Stimulated activated CD8-positive, alpha-beta memory T cell treated with anti-CD3 and anti-CD28 coated beads, Interleukin-7, amount 100 ng/mL, for 48 hours (primary cell): ENCODE measurements at places on chromosomes 1 and 21.

DNA sequence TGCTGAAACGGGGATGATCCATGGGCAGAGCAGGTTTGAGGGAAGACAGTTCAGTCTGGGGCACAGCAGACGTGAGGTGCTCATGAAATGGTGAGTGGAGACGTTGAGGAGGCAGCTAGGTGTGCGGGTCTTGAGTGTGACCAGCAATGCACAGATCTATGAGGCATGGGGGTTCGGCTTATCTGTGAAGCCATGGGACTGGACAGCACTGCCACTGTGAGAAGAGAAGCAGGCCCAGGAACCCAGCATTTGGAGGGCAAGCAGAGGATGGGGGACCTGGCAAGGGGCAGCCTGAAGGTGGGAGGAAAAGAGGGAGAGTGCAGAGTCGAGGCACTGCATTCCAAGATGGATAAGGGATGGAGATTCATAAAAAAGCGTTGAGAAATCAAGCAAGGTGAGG, 8.0 kb downstream of the CSF1 start:
- no peak for DNase-seq

DNA sequence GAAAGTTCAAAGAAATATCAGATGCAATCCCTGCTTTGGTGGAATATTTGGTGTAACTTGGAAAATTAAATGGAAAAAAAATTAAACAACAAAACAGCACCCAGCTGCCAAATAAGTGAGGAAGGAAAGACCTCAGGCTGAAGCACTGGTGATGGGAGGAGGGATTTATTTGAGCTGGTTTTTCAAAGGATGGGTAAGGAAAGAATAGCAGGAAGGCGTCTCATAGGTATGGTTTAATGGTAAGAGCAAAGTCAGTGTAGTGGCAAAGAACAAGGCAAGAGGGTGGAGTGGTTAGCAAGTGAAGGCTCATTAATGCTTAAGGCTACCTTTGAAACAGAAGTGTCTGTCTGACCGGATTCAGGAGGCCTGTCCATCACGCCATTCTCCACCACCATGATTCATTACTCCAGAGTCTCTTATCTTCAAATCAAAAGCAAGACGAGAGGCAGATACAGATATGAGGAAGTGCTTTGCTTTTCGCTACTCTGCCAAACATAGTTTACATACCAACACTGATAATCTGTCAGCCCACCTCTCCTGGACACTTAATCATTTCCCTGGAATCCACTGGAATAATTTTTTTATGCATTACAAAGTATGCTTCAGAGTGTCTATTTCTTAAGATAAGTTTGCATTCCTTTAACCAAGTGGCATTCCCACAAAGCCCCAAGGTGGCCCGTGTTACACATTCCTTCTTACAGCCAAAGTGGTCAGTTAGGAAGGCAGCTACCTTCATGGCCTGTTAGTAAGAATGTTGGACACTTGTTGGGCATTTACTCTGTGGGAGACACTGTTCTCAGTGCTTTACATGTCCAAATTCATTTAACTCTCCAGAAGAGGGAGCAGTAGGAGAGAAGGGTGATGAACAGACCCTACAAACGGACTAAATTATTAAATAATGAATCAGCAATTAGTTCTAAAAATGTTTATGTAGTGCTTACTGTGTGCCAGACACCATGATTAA, 146.6 kb downstream of the ROR1 start:
- DNase-seq: no peak

DNA sequence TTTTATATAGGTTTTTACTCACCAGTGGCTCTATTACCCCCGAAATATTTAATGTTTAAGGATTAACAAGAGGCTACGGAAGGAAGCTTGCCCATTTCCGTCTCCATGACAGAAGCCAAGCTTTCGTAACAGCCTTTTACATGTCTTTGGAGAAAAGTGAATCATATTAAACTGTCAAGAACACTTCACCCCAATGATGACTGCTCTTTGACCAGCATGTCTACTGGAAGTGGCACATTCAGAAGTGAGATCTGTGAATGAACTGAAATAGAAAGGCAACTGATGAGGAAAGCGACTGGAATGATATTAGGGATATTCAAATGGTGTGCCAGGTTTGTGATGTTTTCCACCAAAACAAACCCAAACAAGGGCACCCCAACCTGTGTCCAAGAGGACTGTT, 8.5 kb upstream of the PRDM15 start:
- DNase-seq: no peak

DNA sequence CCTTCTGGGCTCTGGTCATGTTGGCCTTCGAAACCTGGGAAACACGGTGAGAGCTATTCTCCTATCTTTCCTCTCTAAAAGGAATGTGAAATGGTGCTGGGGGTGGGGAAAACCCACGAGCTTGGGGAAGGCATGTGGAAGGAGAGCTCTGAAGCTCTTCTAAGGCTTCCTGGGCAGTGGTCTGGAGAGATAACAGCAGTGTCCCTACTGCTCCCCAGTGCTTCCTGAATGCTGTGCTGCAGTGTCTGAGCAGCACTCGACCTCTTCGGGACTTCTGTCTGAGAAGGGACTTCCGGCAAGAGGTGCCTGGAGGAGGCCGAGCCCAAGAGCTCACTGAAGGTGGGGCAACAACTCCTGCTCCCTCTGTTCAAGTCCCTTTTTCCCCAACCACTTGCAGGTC, 2.8 kb downstream of the USP21 start:
- no peak for DNase-seq

- no peak for DNase-seq
These were observed 49.5 kb downstream of the TRIM11 start for GRCh38 chr1:228356897-228357680.

DNA sequence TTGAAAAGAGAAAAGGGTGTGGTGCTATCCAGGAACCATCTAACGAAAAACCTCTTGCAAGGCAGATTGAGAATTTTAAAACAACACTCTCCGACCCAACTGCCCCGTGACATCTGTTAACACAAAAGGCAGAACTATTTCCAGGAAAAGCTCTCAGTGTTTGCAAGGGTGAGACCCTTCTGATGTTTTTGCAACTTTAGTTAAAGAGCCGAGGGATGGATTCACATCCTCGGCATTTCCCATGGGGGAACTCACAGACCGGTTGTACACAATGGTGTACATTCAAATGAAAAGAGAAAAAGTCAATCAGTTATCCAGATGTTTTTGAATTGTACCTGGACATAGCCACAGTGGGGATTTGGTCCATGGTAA, 120.0 kb downstream of the NGF start:
- no peak for DNase-seq

- DNase-seq: no peak
These were observed 5.9 kb downstream of the NBPF1 start for GRCh38 chr1:16607433-16607851.
